Cortex of kidney (tissue), 1 donor: ENCODE measurements at places on chromosomes 4 and X.

DNA sequence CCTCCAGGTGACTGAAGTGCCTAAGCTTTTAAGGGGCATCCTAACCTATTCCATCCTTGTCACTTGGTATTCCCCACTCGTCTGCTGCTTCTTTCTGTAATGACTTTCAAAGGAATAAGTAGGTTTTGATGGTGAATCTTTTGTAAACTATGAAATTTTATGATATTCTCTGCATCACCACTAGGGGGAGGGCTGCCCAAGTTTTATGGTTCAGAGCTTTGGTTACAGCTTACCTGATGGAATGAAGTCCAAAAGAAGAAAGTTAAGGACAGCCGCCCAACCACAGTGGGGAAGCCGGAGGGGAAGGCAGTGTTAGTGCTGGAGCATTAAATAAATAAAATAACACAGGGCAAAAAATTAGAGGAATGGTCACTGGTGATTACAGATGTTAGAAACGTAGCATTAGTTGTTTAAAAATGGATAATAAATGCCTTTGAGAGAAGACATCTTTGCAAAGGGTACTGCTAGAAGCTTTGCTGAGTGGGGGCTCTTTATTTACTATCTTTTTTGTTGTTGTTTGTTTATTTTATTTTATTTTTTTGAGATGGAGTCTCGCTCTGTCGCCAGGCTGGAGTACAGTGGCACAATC, 204.9 kb downstream of the GBA3 start:
- no peak for DNase-seq

- DNase-seq, result no peak
Measured at GRCh38 chrX:18133605-18134004, 87.1 kb downstream of the BEND2 start.

DNA sequence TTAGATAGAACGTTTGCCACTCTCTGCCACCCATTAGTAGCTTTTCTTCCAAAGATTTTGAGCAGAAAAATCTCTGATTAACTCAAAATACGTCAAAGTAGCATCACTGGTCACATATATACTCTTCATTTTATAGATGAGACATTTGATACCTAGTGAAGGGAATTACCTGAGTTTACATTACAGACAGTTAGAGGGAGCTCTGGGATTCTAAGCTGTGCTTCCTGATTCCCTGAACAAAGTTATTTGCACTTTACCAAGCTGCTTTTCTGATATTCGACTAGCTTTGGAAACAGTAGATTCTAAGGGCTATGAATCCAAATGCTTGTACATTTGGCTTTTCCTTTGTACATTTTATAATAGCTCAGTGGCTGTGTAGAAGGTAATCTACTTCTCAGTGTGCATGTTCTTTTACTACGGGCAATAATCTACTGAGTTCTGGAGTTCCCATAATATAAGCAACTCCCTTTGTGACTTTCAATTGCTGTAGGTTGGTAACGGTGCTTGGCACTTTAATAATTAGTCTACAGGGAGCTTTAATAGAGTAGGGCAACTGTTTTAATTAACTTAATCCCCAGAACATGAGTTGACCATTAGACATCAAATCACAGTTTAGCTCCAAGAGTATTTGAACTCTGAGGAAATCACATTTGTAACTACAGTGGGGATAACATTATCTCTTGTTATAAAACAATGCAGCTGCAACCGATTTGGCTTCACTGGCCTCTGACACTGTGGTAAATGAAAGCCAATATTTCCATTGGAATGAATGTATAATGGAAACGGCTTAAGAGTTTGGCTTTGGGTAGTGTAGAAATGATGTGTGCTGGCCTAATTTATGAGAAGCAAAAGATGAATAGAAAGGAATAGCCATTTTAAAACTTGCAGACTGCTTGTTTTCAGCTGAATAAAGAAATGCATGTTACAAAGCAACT, 1602.4 kb downstream of the STIM2 start:
- no peak for DNase-seq

GRCh38 chr4:89352541-89352940, 44.9 kb upstream of the GPRIN3 start:
- no peak for DNase-seq

GRCh38 chr4:136103616-136104015, 1428.7 kb downstream of the PCDH18 start:
- DNase-seq, result no peak

DNA sequence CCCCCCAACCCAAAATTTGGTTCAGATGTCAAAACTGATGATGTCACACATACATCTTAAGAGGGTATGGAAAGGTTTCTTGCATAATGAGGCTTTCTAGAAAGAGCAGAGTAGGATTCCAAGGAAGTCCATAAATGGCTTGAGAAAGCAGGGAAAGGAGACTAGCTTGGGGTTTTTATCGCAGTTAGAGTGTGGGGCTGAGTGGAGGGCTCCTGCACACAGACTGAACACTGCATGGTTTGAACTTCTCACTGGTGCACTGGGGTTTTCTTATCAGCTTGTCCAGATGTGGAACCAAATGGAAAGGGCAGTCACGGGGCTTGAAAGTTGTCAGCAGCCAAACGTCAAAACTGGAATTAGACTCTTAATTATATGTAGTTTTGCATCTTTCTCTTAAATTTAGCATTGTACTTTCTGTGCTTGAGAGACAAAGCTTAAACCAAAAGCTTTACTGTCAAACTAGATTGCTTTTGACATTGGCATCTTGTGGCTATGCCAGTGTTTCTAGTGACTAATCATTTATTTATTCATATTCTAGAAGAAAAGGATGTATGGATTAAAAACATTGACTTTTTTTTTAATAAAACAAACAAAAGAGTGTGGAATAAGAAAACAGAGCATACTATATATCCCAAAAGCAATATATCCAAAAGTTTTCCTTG, 78.3 kb upstream of the STIM2 start:
- DNase-seq, result no peak

DNA sequence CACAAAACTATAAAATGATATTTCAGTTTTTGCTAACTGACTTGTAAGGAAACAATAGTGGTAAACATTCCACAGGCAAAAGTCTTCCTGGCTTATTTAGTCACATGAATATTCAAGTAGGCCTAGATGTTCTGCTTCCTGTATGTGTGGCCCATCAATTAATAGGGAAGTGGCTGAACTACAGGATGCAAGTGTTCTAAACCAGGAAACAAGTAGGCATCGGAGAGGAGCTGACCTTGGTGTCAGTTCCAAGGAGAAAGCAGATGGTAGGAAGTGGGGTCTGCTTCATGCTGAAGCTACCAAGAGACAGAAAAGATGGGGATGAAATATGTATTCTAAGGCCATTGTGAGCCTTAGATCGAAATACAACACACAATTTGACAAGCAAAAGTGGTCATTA, 149.7 kb downstream of the ANTXR2 start:
- no peak for DNase-seq

- no peak for DNase-seq
Measured at GRCh38 chrX:129641469-129641868, 13.3 kb downstream of the APLN start.

GRCh38 chr4:18033111-18034085, 11.8 kb upstream of the LCORL start:
- no peak for DNase-seq

GRCh38 chrX:135295238-135295943, 13.9 kb upstream of the ETDC start:
- no peak for DNase-seq

- DNase-seq, result no peak
Measured at GRCh38 chr4:132396636-132397035, 752.5 kb upstream of the PCDH10 start.

DNA sequence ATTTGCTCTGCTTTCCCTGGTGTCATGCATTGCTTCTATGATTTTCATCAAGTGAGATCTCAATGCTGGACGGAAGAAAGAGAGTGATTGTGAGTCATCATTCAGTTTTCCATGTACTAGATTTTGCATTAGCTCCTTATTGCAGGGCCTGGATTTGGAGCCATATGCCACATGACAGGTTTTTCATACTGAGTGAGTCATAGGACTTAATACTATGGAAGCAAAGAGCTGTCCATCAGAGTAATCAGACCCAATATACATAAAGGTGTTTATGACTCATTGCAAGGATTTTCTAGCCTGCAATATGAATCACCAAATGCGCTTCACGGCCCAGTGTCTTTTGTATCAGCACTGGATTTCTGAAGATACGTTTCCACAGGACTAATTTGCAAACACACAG, 11.2 kb upstream of the TFDP3 start:
- no peak for DNase-seq

DNA sequence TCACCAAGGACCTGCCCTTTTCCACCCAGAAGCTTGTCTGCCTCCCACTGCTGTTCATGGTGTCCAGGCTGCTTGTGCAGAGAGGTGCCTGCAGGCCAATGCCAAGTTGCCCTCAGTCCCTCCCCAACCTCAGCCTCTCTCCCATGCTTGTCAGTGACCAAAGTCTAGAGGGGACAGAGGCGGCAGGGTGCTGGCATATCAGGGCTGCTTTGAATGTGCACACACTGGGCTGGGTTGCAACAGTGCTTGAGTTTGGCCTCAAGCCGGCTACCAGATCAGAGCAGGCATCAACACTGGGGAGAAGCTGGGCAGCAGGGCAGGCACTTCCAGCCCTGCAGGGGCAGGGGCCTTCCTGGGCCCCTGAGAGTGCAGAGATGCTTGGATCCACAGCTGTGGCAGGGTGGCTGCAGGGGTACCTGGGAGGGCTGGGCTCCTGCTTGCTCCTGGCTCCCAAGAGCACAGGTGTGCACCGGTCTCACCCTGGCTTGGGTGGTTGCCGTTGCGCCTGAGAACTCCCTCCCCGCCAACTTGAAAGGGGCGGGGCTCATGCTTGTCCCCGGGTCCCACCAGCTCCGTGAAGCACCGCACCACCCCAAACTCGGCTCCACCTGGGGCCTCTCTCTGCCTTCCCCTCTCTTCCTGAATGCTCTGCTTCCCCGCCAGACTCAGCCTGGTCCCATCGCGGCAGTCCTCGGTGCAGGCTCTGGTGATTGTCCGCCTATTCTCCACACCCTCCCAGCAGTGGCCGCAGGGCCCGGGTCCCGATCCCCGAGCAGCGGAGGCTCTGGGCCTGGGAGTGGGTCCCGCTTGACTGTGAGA, 1681.9 kb upstream of the ADGRL3 start:
- no peak for DNase-seq

DNA sequence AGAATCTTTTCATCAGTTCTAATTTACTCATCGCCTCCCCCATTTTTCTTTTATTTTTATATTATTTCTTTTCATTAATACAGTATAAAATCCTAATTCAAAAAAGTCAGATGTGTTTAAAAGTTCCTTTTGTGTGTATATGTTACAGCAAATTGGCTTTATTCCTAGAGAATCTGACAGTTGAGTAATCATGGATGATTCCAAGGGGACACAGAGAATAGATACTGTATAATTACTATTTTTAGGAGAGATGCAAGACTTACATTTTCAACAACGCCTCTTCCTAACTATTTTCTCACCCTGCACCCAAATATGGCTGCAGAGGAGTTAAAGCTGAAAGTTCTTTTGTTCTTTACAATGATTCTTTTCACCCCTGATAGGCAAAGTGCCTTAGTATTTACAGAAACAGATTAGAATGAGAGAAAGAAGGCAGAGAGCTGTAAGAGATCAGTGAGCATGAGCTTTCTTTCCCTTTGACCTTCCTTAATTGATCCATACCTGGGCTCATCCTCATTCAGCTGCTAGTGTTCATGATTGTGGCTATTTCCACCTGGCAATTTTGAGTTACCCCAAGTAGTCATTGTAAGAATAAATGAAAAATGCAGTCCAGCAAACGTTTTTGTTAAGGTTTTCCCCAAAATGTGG, 210.8 kb downstream of the SLC4A4 start:
- DNase-seq, result no peak

DNA sequence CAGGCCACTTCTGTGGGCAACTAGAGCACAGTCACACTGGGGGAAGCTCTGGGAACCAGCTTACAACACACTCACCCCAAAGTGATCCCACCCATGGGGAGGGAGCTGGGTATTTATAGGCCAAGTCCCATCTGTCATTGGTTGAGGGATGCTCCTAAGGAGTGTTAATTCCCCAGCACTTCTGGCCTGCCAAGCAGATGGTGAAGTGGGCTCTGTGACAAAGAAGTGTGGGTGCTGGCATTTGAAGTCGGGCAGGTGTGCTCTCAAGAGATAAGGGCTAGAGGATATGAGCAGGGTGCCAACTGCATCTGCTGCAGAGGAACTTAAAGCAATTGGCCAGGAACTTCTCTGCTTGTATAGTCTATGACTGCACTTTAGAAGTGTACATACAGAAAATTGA, 30.9 kb downstream of the PTCHD1 start:
- DNase-seq, result no peak

DNA sequence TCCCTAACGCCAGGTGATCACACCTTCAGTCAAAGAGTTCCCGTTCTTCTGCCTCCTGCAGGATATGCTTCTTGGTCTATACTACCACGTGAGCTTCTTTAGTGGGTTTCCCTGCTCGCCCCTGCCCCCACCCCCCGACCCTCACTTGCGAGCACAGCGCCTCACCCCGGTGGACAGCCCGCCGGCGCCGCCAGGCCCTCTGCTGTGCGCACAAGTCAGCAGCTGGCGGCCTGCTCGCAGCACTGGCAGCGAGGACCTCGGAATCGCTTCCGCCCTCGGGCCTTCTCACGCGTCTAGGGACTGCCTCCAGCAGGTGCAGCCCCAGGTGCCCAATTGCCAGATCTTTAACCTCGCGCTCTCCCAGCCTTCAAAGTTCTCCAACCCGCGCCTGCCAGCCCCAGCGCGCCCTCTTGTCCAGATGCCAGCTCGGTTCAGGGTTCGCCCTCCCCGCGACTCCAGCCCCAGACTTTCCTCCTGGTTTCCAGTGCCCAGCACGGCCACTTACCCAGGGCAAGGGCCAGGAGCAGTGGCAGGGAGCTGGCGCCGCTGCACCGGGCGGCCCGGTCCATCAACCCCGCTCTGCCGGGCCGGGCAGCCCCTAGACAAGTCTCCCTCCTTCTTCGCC, 454 bp downstream of the BTC start:
- DNase-seq, result peak; percentile 12

GRCh38 chr4:17544205-17544604, 29.2 kb downstream of the CLRN2 start:
- DNase-seq, result no peak

- DNase-seq, result no peak
Measured at GRCh38 chr4:140595065-140595464, 26.3 kb upstream of the UCP1 start.

DNA sequence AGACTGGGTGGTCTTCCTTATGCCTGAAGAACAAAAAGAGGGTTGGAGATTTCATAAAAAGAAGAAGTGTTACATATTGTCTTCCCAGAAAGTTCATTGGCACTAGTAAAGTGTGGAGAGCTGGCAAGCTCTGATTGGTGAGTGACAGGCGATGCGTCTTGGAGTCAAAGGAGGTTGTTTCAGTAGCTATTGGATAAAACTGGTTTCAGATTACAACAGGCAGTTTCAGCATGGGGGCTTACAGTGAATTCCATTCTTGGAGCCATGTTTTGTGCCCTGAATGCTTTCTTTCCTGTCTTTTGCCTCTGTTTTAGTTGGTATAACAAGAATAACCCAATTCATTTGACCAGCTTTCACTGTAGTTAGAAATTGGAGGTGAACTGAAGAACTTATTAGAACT, 750.5 kb downstream of the ADGRL3 start:
- no peak for DNase-seq

- no peak for DNase-seq
Measured at GRCh38 chr4:185994750-185995149, 74.2 kb upstream of the TLR3 start.

- DNase-seq, result no peak
Measured at GRCh38 chrX:133813971-133814370, 171.4 kb downstream of the GPC3 start.
